Activated CD4-positive, CD25-positive, alpha-beta regulatory T cell treated with anti-CD3 and anti-CD28 coated beads, Interleukin-2, amount 50 U/mL, for 72 hours (primary cell): ENCODE measurements at places on chromosomes 1 and 21.

DNA sequence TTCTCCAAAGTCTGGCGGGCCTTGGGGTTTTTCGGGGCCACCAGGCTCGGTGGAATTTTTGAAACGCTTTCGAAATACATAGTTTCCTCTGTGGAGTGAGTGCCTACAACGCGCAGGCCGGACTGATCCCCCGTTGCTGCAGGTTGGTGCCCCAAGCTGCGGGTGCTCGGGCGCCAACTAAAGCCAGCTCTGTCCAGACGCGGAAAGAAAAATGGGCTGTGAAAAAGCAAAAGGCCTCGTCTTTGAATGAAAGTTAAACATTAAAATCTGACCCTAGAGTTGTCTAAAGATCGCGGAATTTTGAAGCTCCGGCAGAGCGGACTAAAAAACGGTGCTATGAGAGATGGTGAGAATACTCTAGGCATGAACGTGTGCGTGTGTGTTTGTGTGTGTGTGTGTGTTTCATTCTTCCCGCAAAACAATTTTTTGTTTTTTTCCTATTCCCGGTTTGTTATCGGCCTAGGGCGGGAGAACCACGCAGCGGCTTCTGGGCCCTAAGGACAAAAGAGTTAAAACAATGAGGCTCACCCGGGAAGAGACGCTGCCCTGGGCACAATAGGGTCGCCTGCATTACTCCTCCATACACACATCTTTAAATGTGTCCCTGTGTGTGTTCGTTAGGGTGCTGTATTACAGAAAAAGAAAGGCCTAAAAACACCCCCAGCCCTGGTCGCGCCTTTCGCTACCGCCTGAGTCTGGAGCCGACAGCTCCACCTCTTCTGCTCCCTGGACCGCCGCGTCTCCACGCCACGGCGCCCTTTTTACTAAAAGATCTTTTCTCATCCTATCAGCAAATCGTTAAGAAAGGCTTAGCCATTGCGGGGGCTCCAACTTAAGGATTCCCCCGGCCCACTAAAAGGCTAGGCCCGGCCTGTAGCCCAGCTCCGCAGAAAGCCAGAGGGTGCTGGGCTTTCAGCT, 3.2 kb downstream of the TBX15 start:
- no peak for DNase-seq

- no peak for DNase-seq
These were observed 638 bp downstream of the CD84 start for GRCh38 chr1:160578525-160579191.

GRCh38 chr1:147842578-147842977, 60.0 kb upstream of the GJA8 start:
- no peak for DNase-seq

DNA sequence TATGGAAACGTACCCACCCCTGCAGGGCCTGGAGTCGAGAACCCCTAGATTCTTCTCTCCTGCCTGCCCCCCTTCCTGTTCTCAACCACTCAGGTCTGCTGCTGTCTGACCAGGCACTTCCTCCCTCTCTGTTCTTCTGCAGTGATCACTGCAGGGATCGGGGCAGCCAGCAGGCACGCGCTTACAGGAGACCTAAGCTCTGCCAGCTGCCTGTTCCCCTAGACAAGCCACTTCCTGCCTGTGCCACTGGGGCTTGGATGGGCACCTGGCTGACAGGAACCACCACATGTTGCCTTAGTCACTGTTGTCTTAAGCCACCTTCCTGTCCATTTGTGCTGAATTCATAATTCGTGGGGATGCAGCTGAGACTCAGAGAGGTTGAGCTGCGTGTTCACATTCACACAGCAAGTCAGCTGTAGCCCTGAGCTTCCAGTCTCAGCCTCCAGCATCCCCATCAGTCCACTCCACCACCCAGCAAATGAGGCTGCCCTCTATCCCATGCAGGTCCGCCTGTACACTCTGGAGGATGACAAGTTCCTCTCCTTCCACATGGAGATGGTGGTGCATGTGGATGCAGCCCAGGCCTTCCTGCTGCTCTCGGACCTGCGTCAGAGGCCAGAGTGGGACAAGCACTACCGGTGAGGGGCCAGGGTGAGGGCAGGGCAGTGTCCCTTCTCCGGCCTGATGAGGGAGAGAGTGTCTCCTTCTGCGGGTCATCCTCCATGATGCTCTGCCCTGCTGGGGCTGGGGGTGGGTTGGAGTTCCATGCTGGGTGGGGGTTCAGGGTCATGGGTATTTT, 18.6 kb downstream of the FAM151A start:
- no peak for DNase-seq

DNA sequence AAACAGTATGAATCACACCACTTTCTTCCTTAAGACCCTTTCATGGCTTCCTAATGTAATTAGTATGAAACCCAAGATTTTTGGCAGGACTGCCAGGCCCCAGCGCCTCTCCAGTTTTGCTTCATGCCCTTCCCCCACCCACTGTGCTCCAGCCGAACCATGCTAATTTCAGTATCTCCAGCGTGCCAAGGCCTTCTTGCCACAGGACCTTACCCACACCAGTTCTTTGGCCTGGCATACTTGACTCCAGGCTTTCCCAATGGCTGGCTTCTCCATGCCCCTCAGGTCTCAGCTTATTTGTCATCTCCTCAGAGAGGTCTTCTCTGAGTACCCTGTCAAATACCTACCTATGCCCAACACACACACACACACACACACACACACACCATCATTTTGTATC, 38.5 kb downstream of the ACP6 start:
- DNase-seq = no peak

DNA sequence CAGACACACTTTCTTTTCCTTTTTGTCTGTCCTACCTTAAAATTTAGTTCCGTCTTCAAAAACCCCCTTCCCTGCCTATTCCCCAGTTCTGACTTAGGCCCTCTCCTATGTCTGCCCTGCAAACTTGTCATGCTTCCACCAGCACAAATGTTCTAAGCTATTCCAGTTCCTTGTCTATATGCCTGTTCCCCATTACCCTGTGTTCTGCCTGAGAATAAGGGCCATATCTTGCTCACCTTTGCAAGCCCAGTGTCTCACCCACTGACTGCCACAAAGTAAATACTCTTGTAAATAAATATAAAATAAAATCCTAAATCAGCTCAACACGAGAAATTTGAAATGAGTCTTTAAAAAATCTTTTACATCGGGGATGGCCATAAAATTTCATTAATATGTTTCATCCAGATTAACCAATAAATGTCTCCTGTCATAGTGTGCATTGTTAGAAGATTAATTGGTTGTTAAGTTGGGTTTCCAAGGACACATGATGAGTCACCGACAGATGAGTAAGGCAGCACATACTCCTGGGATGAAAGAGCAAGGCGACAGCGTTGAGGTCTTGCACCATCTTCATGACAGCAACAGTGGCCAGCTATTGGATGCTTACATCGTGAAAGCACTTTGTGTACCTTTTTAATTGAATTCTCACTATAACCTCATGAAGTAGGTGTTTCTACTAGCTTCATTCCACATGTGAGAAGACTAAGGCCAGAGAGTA, 92.6 kb upstream of the NGF start:
- DNase-seq = no peak

- DNase-seq = no peak
These were observed 317.6 kb upstream of the KAZN start for GRCh38 chr1:14280909-14281308.

GRCh38 chr1:109687641-109688499, at the start of gene GSTM1:
Gene GSTM1, plus strand, starts transcription at chr1:109687817. Its CDS starts 57 bp downstream, at chr1:109687874.
- peak; percentile 72 for DNase-seq

GRCh38 chr1:230896779-230897178, 28.5 kb upstream of the C1orf198 start:
- no peak for DNase-seq

DNA sequence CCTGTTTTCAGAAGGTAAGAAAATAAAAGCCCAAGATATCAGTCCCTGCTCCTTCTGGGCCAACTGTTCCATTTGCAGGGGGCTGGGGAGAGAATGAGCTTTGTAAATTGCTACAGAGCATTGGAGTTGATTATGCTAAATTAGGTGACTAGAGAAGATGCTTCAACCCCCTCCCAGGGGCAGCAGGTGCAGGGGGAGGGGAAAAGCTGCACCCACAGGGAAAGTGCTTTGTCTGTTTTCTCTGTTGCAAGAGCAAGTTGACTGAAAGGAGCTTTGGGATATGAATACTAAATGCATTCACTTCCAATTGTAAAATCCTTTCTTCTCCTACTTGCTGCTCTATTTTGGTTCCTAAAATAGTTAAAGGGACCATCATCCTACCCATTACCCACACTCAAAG, 16.5 kb upstream of the PIGM start:
- no peak for DNase-seq

- DNase-seq = no peak
These were observed 36.1 kb upstream of the TTC22 start for GRCh38 chr1:54837002-54837853.

GRCh38 chr21:45590726-45591618, 48.7 kb upstream of the SLC19A1 start:
- no peak for DNase-seq
